ENCODE measurements at places on chromosomes 7 and 10.
A peak's percentile ranks its signal among the peaks of the same experiment; 100 is the strongest.

DNA sequence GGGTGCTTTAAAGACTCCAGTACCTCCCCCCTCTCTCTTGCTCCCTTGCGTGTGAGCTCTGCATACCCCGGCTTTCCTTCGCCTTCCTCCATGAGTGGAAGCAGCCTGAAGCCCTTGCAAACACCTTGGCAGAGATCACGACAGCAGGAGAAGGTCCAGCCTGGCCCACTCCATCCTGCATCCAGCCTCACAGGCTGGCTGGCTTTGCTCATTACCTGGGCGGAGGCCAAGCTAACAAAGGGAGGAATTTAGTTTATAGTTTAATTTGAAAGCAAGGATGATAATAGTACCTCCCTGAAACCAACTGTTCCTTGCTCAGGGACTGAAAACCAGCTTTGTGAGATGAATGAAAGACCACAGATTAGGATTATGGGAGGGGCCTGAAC, 99.4 kb downstream of the PRKAG2 start:
- DNase-seq: no peak

GRCh38 chr10:79101560-79102497, 33.1 kb downstream of the ZMIZ1 start:
- DNase-seq: no peak

- no peak for DNase-seq
These were observed 55.3 kb downstream of the TCAF1 start for GRCh38 chr7:143846692-143847091.

GRCh38 chr10:7937315-7937945, 117.1 kb upstream of the GATA3 start:
- DNase-seq: no peak

DNA sequence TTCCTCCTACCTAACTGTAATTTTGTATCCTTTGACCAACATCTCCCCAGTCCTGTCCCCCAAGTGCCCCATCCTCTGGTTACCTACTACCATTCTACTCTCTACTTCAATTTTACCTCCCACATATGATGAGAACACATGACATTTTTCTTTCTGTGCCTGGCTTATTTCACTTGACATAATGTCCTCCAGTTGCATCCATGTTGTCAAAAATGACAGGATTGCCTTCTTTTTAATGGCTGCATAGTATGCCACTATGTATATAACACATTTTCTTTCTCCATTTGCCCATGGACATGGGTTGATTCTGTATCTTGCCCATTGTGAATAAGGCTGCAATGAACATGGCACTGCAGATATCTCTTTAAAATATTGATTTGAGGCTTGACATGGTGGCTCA, 33.7 kb downstream of the GLI3 start:
- DNase-seq: no peak

DNA sequence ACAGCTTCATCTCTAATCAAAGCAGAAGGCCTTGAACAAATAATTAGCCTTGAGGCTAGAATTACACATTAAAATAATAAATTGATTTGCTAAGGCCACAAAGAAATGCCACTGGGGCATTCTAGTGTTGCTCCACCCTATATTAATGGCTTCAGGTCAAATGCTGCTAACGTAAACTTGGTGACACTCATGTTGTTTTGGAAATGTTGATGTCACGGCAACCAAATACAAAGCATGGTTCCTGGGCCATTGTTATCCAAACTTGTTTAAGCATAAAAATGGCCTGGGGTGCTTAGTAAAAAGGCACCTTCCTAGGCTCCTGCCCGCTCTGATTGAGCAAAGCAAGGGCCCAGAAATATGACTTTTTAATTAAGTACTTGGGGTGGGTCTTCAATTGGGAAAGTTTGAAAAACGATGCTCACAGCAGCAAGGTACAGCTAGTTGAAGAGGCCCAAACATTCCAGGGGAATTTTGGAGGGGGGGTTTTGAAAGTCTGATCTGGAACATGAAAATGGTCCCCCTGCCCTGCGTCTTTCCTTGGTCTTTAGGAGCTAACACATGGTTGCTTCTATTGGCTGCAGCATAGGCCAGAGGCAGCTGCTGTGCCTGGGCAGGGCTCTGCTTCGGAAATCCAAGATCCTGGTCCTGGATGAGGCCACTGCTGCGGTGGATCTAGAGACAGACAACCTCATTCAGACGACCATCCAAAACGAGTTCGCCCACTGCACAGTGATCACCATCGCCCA, 67.8 kb downstream of the ABCC2 start:
- DNase-seq: no peak

GRCh38 chr10:45371560-45371959, 2.5 kb upstream of the ALOX5 start:
- DNase-seq: no peak

DNA sequence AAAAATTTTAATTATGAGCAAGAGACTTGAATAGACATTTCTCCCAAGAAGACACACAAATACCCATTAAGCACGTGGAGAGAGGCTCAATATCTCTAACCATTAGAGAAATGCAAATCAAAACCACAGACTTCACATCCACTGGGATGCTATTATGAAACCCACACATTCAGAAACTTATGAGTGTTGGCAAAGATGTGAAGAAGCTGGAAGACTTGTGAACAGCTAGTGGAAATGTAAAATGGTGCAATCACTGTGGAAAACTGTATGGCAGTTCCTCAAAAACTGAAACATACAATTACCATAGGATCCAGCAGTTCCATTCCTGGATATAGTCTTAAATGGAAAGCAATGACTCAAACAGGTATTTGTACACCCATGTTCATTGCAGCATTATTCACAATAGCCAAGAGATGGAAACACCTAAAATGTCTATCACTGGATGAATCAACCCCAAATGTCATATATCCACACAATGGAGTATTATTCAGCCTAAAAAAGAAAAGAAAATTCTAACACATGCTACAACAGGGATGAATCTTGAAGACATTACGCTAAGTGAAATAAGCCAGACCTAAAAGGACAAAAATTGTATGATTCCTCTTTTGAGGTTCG, 53.5 kb upstream of the FRMD4A start:
- no peak for DNase-seq

- DNase-seq: no peak
These were observed 11.6 kb downstream of the HBP1 start for GRCh38 chr7:107180378-107180777.

- no peak for DNase-seq
These were observed 1.5 kb downstream of the LZTS2 start for GRCh38 chr10:101000915-101001658.

DNA sequence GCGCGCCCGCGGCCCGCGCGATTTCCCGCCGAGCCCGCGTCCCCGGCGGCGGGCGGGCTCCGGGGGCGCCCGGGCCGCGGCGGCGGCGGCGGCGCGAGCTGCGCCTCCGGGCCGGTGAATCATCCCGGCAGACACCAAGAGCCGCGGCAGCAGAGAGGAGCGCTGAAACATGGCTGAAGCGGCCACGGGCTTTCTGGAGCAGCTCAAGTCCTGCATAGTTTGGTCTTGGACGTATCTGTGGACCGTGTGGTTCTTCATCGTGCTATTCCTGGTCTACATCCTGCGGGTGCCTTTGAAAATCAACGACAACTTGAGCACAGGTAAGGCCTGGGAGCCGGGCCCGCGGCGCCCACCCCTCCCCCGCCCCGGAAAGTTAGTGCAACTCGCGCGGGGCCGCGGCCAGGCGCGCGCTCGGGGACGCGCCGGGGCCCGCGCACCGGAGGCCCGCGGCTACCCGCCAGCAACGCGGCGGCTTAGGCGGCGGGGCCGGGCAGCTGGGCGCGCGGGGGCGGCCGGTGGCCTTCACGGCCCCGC, at the start of gene ST7:
TSS of gene ST7 (plus strand) at position 130 of the 534 bp plus-strand sequence. CDS start at position 170, 40 bp downstream.
- peak; percentile 74 for DNase-seq

DNA sequence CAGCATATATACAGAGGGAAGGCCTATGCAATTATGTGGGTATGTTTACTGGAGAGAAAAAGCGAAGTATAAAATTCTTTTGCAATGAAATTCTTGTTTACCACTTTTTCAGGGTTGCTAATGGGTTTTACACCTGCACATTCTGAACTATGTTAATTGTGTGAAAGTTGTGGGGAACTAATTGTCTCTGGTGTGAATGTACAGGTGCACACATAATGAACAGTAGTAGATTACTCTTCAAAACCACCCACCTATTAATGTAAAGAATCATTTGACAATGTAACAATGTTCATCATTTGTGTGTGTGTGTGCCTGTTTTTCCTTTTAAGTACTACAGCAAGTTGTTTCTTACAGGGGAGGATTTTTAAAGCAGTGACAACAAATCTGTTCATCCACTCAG, 80.0 kb upstream of the FEZF1 start:
- no peak for DNase-seq

DNA sequence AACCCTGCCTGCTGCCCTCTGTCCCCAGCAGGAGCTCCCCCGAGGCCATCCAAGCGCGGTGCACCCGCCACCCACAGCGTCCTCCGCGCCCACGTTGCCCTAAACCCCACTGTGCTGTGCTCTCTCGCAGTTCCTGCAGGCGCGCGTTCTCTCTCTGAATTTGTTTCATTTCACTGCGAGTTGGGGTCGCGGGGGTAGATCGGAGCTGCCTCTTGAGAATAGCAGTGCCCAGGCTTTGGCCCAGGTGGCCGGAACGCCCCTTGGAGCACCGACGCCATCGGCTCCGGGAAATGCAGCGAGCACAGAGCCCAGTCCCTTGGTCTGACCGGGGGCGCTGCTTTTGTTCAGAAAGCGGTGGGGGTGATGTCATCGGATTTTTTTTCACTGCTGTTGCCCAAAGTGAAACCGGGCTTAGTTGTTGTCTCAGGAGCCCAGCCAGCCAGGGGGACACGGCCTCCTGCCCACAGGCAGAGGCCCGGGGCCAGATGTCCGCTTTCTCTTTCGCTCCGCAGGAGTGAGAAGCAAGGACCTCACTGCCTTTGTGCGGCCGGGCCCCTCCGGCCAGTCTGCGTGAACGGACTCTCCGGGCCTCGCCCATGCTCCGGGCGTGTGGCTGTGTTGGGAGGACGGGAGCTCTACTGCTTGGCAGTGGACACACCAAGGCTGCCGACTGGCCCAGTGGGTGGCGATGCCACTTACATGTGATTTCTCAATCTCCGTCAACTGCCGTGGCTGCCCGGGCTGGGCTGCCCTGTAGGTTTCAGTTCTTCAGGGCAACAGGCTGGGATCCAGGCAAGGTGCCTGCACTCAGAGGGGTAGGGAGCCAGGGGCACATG, 43.1 kb downstream of the FOXK1 start:
- DNase-seq: no peak

GRCh38 chr10:117656385-117657367, 114.1 kb downstream of the EMX2 start:
- DNase-seq: no peak

- DNase-seq: no peak
These were observed 91.2 kb upstream of the PAX2 start for GRCh38 chr10:100653957-100654781.

DNA sequence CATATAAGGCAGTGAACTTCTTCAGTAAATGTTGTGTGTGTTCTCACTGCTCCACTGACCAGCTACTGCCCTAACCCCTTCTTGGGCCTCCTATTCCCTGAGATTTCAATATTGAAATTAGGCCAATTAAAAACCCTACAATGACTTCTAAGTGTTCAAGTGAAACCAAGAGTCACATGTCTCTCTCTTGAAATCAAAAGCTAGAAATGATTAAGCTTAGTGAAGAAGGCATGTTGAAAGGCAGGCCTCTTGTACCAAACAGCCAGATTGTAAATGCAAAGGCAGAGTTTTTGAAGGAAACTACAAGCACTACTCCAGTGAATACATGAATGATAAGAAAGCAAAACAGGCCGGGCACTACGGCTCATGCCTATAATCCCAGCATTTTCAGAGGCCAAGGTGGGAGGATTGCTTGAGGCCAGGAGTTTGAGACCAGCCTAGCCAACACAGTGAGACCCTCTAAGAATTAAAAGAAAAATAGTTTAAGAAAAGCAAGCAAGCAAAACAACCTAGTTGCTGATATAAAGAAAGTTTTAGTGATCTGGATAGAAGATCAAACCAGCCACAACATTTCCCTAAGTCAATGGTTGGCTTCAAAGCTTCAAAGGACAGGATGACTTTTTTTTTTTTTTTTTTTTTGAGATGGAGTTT, 22.3 kb downstream of the BRAF start:
- no peak for DNase-seq

- DNase-seq: no peak
These were observed 32.0 kb upstream of the SMARCD3 start for GRCh38 chr7:151280388-151281019.

DNA sequence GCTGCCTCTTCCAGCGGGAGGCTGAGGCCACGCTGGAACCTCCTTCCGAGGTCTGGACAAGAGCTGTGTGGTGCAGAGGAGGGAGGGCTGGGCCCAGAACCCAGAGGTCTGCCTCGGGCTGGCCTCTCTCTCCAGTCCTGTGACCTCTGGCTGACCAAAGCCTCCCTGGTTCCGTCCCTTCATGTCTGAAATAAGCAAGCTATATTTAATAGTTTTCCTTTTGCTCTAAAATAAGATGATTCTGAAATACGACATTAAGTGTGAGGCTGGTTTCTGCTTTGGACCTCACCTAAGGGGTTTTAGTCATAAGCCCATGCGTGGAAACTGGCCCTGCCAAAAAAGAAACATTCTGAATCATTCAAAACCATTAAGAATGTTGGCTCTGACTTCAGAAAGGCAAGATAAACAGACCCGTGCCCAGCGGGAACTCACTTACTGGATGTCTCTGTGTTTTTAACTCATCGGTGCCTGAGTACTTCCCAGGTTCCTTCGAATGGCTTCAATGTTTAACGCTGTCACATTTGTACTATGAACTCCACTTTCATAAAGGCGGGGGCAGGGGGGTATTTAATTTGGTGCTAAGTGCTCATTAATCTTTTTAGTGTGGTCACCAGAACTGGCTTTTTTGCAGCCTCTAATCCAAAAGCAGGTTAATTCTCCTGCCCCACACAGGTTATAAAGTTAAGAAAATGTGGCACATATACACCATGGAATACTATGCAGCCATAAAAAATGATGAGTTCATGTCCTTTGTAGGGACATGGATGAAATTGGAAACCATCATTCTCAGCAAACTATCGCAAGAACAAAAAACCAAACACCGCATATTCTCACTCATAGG, 157.5 kb upstream of the KLF14 start:
- peak; percentile 78 for DNase-seq

- DNase-seq: no peak
These were observed 15.4 kb downstream of the COL13A1 start for GRCh38 chr10:69817078-69817581.

DNA sequence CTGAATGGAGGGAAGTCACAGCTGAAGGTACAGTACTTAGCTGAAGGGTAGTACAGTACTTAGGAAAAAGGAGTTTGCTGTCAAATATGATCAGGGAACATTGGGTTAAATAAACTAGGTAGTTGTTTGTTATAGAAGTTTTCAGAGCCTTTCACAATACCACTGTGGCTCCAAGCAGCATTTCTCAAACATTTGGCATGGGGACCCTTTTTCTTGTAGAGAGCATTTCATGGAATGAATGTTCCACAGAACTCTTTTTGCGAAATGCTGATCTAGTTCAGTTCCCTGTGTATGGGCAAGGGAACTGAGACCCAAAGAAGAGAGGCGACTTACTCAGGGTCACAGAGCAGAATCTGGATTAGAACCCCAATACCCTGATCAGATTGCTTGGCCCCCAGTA, 31.5 kb upstream of the DDX50 start:
- no peak for DNase-seq

GRCh38 chr10:84820120-84820519, 491.7 kb downstream of the CCSER2 start:
- DNase-seq: no peak

GRCh38 chr10:59019603-59020002, 156.8 kb upstream of the PHYHIPL start:
- DNase-seq: no peak

Measured in RWPE2 (cell line).